ENCODE measurements at places on chromosomes 12 and 14.
A peak's percentile ranks its signal among the peaks of the same experiment; 100 is the strongest.

- DNase-seq, result no peak
Measured at GRCh38 chr14:60931218-60931617, 49.7 kb downstream of the TRMT5 start.

GRCh38 chr14:95946867-95947266, 70.2 kb downstream of the TUNAR start:
- DNase-seq, result peak; percentile 39

DNA sequence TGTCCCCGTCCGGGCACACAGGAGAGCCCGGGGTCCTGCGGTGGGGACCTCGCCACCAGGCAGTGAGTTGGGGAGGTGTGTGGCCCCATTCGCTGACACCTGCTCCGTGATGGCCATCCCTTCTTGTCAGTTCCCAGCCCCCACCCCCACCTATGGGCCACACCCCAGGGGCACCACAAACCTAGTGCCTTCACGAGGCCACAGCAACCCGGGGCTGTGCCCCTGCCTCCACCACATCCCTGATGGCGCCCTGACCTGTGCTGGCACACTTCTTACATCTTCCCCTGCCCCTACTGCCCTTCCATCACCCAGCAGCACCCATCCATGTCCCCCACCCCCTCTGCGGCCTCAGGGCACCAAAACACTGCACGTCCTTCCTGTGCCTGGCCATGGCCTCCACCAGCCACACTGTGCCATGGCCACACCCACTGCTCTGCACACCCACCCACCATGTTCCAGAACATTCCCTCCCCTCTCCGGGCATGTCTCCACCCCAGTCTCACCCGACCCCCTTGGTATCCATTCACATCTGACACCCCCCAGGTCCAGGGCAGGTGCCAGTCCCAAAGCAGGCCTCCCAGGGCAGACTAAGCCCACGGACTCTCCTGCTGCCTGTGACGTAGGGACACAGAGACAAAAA, 24.4 kb downstream of the JAG2 start:
- DNase-seq, result no peak

- peak; percentile 69 for DNase-seq
Measured at GRCh38 chr12:74903522-74903921, 306.1 kb downstream of the KCNC2 start.

DNA sequence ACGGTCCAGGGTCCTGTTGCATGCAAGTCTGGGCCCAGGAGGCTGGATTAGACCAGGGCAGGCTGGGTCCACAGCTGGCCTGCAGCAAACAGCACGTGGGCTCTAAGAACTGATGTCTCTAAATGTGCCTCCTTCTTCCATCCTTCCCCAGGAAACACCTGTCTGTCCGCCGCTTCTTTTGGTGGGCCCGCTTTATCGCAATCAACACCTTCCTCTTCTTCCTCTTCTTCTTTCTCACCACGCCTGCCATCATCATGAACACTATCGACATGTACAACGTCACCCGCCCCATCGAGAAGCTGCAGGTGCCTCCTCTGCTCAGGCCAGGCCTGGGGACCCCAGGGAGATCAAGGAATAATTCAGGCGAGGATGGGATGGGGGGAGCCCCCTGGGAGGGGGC, 28.3 kb downstream of the NGB start:
- DNase-seq, result no peak

DNA sequence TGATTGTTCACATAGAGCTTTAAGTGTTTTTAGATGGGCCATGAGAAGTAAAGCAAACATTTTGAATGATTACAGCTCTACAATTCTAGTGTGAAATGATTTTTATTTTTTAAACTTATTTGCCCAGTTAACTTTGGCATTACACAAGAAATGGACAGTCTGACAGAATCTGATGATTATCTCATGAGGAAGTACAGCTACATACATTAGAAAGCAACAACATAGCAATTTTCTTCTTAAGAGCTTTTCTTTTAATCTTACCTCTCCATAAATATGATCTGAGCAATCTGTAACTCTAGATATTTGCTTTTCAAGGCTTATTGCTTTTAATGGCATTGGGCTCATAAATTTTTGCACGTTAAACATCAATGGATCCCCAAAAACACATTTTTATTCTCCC, 26.5 kb upstream of the PPP1R12A start:
- no peak for DNase-seq

GRCh38 chr12:57623385-57623784, 9.6 kb downstream of the B4GALNT1 start:
- no peak for DNase-seq

DNA sequence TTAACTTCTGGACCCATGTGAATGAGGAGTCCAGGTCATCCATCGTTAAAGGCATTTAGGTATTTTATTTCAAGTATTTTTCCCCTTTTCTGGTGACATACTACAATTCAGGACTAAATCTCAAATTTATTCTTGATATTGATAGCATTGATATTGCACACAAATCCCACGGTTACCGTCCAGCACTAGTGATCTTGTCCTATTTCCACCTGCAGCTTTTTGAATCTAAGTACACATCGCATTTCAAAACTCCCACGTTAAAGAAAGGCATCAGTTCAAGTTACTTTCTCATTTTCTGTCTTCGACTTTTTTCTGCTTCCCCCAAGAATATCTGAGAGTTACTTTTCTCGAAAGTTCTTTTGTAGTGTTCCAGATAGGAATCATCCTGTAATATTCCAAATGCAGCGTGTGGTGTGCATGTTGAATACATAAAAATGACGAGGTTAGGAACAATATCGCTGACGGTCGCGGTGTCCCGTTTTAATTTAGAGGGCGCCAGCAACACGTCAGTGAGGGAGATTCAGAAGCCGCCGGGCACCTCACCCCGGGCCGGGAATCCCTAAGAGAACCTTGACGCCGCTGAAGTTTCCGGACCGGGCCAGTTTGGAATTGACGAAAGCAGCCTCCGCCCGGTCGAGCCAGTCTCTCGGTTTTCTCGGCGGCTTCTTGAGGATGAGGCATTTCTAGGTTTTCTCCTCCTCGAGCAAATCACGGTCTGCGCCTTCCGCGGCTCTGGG, 569 bp upstream of the RGS6 start:
- DNase-seq, result no peak

- DNase-seq, result no peak
Measured at GRCh38 chr12:104280717-104281458, 22.7 kb upstream of the EID3 start.

- no peak for DNase-seq
Measured at GRCh38 chr14:74504412-74504811, 10.8 kb downstream of the ISCA2 start.

DNA sequence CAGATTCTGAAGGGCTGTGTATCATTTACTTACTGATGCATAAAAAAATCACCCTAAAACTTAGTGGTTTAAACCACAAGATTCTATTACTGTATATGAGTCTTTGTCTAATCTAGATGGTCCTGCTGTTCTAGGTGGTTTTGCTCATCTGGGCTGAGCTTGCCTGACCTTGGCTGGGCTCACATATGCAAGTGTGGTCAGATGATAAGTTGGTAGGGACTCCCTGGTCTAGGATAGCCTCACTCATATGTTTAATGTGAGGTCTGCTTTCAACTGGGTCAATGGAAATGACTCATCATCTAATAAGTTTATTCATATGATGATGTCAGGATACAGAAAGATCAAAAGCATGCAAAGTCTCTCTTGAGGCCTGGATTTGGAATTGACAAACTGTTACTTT, 887.8 kb downstream of the TRHDE start:
- no peak for DNase-seq

DNA sequence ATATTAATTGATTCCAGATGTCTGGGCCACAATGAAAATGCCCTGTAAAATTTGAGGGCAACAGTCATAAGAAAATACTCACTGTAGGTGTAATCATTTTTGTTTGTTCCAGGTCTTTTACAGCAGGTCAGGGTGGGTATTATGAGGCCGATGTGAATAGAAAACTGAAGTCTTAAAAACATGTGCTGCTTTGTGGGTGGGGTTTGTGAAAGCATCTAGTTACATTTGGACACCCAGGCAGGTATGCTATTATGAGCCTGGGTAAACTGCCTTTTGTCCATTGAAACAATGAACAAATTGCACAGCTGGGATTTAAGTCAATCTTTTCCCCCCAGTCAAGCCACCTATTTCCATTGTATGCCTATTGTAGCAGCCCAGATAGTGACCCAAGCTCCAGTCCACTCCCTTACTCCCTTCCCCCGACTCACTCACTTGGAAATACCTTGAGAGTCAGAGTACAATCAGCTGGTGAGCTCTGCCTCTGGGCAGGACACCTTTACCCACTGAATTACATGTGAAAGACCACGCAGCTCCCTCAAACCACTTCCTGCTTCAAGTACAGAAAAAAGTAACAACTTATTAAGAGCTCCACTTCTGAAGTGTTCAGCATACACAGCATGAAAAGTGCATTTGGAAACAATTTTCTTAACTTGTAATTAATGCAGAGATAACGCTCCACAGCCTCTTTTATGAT, 1.8 kb downstream of the IGF1 start:
- peak; percentile 84 for DNase-seq

DNA sequence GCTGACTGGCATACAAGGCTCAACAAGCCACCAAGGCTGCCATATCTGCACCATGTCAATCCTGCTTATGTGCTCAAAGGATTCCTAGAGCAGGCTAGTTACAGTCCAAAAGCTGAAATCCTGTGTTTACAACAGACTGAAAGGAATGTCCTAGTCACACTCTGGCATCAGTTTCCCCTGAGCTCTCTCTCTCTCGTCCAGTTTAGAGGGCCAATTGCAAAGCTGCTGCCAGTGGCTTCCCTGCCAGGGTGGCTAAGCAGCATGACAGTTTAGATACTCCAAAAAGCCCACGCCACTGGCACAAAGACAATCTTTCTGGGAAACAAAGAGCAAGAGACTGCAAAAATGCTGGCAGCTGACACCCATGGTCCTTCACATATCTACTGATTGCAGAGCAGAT, 392.1 kb downstream of the RPS29 start:
- no peak for DNase-seq

DNA sequence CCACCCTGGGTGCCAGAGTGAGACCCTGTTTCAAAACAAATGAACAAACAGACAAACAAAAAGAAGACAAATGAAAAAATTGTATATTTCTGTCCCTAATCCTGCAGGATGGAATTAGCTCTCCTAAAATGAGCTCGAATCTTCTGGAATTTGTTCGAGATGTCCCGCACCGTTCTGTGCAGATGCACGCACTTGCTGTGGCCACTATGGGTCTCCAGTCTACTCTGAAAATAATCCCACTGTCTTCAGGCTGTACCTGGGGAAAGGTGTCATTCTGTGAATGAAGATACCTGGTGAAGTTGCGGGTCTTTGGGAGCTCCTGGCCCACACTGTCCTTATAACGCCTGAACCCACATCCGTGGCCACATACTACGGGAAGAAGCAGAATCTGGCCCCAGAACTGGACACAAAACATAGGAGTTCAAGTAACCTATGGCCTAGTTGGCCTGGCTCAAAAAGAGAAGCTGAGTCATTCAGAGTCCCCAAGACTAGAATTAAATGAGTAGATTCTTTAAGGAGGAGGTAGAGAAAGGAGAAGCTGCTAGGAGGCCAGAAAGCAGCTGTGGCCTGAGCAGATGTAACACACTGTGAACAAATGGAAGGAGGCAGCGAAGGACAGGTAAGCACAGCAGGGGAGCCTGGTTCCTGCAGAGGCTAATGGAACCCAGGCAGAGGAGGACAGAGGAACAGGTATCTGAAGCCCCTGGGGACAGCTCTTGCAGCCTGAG, 108.6 kb downstream of the FOXN3 start:
- no peak for DNase-seq

GRCh38 chr12:123854918-123855317, 92.8 kb downstream of the DNAH10 start:
- DNase-seq, result peak; percentile 26

DNA sequence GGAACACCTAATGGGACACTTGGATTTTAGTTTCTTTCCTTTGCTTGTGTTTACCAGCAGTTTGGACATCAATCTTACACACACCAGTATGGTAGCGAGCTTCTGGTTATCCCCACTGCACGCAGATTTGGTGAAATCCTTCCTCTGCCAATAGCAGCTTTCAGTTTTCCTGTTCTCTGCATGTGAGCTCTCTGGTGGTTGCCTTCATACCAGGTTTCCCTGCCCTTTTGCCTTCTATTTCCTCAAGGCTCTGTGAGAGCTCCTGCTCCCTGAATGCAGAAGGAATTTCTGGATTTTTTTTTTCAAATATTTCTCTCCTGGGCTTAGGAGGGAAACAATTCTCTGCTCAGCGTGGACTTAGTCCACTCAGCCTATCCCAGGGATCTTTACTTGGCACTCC, 93.0 kb upstream of the CCDC91 start:
- DNase-seq, result no peak

- DNase-seq, result no peak
Measured at GRCh38 chr12:124776125-124776513, 87.5 kb downstream of the SCARB1 start.

- no peak for DNase-seq
Measured at GRCh38 chr12:47835831-47836155, 16.1 kb upstream of the HDAC7 start.

DNA sequence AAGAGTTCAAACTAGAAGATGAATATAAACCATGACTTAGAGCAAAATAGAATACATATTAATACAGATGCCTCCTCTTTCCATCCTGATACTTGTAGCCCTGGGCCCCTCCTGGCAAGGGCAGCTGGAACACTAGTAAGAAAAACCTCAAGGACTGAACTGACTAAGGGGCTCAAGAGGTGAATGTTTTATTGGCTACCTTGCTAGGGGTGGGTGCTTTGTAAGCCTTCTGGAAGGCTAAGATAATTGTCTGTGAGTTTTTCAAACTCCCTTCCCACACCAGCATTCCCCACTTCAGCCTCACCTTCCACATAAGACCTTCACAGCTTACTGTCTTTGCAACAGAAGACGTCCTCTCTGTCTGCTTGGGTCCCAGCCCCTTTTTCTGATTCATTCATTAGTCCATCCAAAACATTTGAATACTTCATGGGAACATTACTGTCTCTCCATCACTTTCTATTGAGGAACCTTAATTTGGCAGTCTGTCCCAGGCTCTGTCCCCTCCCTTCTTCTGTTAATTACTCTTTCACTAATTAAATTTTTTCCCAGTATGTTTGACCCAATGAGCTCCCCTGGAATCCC, 1.1 kb upstream of the MARCHF9 start:
- DNase-seq, result no peak

DNA sequence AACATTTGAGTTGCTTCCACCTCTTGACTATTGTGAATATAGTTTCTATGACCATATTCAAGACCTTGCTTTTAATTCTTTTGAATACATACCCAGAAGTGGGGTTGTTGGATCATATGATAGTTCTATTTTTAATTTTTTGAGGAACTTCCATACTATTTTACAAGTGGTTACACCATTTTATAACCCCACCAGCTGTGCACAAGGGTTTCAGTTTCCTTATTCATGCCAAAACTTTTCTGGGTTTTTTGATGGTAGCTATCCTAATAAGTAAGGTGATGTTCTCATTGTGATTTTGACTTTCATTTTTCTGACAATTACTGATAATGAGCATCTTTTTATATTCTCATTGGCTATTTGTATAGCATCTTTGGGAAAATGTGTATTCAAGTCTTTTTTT, 109.4 kb upstream of the GARIN2 start:
- no peak for DNase-seq
